ENCODE measurements at places on chromosomes 4 and X.

DNA sequence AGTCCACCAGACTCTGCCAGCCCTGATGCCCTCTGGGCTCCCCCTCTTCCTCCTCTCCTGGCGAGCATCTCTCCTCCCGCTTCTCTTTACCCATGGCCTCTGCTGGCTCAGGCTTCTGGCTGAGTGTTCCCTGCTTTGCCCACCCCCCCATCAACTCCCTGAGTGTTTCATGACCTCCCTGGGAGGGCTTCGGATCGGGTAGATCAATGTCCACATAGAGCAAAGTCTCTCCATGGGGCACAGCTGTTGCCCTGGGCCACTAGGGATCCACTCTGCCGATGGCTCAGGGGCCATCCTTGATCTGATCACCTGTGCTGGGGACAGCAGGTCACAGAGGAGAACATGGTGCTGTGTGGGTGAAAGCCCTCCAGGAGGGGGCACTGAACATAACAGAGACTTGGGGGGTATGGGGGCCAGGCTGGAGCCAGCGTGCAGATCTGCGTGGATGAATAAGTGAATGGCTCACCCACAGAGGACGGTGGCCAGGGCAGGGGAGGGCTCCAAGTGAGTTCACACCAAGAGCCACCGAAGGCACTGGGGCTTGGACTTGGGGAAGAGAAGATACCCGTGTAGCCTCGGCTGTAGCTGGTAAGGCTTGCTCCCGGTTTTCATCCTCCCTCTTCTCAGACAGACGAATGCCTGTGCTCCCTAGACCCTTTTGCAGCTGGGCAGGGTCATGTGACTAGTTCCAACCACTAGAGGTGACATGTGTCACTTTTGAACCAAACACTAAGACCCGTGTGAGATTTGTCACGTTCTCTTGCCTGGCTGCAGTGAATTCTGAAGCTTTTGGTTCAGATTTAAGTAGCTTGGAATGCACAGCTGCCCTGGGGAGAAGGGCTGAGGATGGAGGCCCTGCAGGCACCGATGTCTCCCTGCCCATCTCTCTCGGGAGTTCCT lies 23.2 kb upstream of the AFAP1 start:
- DNase-seq: no peak

- peak; percentile 38 for DNase-seq
These were observed 6.0 kb downstream of the CXCL2 start for GRCh38 chr4:74092957-74093356.

DNA sequence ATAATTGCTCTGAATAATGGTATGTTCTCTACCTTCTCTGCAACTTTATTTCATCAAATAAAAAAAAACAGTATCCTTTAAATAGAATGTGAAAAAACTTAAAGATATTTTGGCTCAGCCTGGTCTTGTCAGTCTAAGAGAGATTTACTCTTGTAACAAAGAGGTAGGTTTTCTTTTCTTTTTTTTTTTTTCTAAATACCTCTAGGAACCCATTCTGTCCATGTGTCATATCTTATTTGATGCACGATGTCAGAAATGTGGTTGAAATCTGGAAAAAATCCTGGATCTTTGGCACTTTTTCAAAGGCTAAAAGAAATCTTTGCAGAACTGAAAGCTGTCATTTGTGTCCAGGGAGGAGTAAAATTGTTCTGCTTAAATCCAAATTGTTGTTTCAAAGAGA lies 17.3 kb upstream of the FGF5 start:
- DNase-seq: no peak

DNA sequence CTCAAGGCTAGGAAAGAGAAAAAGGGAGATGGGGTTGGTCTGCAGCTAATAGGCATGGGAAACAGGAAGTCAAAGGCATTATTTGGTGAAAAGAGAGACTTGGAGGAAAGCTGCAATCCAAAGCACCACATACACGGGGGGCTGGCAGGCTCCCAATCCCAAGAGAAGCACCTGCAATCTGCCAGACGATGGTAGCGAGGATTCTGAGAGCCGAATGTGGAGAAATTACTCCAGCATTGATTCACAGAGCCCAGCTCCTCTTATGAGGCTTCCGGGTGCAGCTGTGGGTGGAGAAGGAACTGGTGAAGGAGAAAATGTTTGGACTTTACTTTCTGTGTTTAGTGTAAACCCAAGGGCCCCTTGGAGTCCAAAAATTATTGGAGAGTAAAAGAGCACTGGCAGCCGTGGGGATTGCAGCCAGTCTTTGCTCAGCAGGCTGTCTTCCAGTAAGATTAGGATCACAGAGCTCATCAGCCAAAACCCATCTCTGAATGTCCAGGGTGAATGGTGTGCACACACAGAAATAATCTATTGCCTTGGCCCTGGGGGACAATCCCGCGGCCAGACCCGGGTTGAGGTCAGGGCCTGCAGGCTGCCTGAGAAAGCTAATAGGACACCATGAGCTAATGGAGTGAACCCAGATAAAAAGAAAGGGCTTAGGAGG lies 197.6 kb downstream of the KIT start:
- DNase-seq: no peak

- DNase-seq: no peak
These were observed 17.2 kb downstream of the ANXA3 start for GRCh38 chr4:78568640-78569305.

DNA sequence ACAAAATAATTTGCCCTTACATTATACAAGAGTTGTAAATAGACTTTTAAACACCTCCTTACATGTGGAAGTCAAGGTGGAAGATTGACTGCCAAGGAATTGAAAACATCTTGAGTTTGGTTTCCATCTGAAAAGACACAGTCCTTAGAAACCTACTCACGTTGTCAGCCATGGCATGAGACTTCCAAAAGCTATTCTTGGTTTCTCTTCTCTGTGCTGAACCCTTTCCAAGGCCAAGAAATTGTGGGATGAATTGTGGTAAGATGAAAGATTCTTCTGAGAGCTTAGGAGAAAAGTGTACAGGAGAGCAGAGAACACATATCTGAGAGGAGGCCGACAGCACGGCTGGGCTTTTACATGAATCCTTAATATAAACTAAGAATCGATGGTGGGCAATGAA lies 370.0 kb downstream of the FBXW7 start:
- no peak for DNase-seq

DNA sequence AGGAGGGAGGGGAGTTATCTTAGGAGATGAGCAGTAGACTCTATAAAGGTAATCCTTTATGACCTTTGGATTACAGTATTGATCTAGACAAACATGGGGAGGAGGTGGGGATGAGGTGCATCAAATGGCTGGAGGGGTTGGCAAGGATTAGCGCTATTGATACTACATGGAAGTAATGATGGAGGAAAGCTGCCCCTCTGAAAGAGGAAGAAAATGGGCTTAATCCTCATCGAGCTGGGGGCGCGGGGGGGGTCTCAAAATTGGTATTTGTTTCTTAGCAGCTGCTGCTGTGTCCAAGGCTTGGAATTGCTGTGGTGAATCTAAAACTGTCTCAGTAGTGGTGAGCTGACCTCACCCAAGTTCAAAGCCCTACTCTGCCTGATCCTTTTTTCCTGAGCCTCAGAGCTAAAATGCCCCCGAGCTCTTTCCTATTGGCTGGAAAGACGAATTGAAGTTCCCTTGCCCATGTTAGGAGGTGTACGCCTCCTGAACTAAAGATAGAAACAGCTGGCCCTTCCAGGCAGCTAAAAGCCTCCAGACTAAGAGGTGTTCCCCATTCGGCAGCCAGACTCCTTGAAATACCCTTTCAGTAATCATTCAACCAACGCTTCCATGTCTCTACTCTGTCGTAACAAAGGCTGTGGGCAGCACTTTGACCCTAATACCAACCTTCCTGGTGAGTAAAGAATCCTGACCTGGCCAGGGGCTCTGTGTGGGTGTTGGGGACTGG lies at the start of gene ITGB1BP2:
TSS of gene ITGB1BP2 (plus strand) at position 556 of the 730 bp plus-strand sequence. CDS start at position 613, 57 bp downstream.
- DNase-seq: peak; percentile 73

DNA sequence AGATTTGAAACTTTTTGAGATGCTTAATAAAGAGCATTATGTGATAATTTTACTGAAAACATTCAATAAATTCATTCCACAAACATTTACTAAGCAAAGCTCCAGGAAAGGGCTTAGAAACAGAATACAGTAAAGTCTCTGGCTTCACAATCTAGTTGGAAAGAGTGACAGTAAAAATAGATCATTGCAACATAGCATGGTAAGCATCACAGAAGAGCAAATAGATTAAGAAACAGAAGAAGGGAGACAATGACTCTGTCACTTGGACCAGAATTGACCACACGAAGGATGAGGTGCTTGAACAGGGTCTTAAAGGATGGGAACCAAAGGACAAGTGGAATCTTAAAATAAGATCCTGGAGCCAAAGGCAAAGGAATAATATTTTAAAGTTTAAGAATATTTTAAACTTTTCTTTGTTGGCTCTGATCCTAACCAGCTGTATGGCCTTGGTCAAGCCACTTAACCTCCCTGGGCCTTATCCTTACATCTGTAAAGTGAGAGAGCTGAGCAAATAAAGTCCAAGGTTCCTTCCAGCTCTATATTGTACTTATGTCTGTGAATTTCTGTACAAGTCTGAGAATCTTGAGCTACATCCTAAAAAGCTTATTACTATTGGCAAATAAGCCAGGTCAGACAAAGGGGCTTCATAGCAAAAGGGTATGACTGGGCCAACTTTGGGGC lies 33.9 kb downstream of the SEC24D start:
- DNase-seq: no peak

DNA sequence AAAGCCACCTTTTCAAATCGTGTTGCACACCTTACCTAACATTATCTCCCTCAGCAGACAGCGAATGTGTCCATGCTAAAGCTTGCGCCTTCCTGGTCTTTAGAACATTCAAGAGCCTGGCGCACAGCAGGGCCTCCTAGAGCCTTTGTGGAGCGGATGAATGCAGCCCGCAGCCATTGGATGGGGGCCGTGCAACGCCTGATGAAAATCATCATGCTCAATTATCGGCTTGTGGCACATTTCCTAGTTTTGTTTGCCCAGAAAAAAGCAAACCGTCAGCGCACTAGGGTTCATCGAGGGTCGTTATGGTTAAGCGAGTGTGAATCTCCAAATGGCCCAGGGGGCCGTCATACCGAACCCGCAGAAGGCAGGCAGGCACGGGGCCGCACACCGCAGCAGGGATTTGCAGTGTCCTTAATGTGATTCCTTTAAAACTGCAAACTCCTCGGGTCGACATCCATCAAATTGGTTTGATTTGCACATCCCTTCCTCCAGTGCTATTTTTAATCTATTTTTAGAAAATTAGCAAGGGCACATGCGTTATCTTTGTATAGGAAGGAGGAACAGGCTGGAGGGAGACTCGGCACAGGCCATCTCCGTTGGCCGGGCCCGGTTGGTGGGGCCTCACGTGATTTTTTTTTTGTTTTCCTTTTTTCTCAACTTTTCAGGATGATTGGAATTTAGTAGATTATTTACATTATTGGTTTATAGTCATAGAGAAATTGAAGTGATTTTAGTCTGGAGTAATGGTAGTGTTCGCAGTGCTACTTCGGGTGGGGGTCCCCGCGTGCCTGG lies 53.1 kb downstream of the ABLIM2 start:
- DNase-seq: no peak

- no peak for DNase-seq
These were observed 2.9 kb downstream of the LAMTOR3 start for GRCh38 chr4:99891351-99891750.

- peak; percentile 38 for DNase-seq
These were observed 600.5 kb upstream of the SLIT2 start for GRCh38 chr4:19650903-19651864.

DNA sequence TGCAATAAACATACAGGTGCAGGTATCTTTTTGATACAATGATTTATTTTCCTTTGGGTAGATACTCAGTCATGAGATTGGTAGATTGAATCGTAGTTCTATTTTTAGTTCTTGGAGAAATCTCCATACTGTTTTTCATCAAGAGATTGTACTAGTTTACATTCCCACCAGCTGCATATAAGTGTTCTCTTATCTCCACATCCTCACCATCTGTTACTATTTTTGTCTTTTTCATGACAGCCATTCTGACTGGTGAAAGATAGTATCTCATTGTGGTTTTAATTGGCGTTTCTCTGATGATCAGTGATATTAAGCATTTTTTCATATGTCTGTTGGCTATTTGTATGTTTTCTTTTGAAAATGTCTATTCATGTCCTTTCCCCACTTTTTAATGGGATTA lies 202.2 kb downstream of the RAPGEF2 start:
- DNase-seq: no peak

DNA sequence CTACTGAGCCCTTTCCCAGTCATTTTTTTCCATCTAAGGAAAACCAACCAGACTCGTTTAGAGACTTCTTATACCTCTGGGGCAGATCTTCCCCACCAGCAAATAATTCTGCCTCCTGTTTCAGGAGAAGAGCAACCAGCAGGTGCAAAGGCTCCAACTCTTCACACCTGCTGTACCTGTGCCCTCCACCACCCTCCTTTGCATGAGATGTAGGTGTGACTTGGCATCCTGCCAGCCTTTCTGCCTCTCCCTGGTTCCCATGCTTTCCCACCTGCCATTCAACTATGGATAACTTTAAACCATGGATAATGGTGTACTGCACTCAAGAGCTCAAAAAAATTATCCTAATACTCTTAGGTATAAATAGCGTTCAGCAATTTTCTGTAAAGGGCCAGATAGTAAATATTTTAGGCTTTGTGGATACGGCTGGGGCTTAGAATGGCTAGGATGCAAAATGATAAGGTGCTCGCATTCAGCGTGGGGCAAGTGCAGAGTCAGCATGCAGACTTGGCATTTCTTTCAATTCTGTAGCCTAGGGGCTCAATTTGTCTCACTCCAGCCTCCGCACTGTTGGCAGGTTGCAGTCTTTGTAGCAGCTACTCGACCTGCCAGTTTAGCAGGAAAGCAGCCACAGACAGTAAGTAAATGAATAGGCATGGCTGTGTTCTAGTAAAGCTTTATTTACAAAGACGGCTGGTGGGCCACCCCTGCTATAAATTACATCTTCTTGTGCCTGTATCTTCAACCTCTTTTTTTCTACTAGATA lies 79.8 kb downstream of the HCCS start:
- DNase-seq: no peak

DNA sequence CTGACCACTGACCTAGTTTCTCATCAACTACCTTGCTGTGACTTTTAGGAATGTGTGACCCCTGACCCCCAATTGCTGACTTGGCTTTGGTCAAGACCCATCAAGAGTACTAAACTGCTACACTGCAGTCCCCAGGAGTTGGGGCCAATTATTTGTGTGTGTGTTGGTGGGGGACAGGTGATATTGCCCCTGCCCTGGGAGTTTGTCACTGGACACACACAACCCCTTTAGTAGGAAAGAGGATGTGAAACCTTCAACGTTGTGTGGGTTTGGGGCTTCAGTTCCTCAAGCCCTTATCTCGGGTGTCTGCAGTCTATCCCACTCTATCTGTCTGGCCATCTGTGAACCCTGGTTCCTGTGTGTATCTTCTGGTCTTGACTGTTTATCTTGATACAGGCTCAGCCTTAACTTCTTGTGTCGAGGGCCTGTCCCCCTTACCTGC lies 6.5 kb downstream of the SASH3 start:
- no peak for DNase-seq
